ENCODE measurements at places on chromosomes 2 and 18. TPM values are rescaled to one million over a fixed set of nuclear protein-coding genes. Genes with fewer than 3 reads are reported as not detected.
A peak's percentile ranks its signal among the peaks of the same experiment; 100 is the strongest.

DNA sequence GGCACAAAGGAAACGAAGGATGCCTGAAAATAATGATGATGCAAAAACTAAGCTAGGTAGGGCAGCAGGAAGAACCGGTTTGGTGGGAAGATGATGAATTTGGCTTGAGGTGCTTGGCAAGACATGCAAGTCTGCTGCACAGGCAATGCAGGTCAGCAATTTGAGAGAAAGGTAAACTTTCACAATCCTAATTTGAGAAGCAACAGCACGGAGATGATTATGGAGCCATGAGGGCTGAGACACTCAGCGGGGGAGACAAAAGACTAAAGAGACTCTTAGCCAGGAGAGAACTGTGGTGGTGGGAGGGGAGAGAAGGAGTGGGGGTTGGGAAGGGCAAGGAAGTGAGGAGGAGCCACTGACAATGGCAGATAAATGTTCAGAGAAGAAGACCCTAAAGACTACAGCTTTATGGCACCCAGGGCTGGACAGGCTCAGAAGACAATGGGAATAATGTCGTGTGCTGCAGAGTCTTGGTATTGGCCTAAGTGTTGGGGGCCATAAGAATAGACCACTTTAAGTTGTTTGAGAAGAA, 19.4 kb upstream of the RNF149 start:
- DNase-seq: no peak
- H3K4me3 ChIP-seq: no peak overlapping the region
- H3K27me3 ChIP-seq: no peaks in the 10 kb centered on the region
- H3K36me3 ChIP-seq: no peaks in the 10 kb centered on the region

GRCh38 chr2:177053038-177053437, 159.6 kb upstream of the HNRNPA3 start:
- H3K36me3 ChIP-seq: no peaks in the 10 kb centered on the region
- H3K27me3 ChIP-seq: no peaks in the 10 kb centered on the region
- no peak for DNase-seq
- no peaks in the 10 kb centered on the region for H3K4me1 ChIP-seq

DNA sequence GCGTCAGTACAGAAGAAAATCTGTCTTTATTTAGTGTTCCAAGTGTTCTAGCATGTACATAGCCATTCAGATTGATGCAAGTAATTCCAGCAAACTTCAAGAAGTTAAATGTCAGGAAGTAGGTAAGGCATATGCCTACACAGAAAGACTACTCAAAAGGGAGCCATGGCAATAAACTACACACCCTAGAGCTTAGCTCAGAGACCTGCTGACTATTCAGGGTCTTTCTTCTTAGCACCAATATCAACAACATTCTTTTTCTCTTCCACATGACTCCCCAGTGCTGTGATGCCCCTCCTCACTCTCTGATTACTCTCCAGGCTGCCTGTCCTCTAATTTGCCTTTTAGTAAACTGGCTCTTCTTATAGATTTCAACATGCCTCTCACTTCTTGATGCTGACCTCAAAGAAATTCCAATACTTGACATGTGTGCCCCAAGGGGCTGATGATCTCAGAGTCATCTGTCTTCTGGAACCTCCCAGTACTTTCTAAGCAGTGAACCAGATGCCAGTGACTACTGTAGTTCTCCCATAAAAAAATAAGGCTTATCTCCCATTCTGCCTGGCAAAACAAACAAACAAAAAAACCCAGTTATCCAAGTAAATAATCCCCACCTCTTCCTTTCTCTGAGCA, 909.2 kb upstream of the FANCL start:
- H3K4me3 ChIP-seq: no peak overlapping the region
- no peaks in the 10 kb centered on the region for H3K36me3 ChIP-seq
- DNase-seq: no peak

DNA sequence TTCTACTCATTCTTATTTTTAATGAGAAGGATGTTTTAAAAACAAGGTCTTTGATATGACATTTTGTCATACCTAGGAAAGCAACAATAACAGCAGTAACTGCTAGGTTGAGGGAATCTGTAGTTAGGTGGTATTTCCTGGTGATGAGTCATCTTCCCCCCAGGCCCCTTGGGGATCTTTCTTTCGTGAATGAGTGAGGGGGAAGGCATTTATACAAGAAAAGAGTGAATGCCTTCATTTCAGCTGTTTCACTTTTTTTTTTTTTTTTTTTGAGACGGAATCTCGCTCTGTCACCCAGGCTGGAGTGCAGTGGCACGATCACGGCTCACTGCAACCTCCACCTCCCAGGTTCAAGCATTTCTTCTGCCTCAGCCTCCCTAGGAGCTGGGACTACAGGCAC, 108.6 kb downstream of the MAP4K4 start:
- H3K36me3 ChIP-seq: no peaks in the 10 kb centered on the region
- no peak overlapping the region for H3K4me3 ChIP-seq
- DNase-seq: no peak
- H3K4me1 ChIP-seq: peaks cover 33% of the 10 kb centered on the region
- no peaks in the 10 kb centered on the region for H3K27me3 ChIP-seq

DNA sequence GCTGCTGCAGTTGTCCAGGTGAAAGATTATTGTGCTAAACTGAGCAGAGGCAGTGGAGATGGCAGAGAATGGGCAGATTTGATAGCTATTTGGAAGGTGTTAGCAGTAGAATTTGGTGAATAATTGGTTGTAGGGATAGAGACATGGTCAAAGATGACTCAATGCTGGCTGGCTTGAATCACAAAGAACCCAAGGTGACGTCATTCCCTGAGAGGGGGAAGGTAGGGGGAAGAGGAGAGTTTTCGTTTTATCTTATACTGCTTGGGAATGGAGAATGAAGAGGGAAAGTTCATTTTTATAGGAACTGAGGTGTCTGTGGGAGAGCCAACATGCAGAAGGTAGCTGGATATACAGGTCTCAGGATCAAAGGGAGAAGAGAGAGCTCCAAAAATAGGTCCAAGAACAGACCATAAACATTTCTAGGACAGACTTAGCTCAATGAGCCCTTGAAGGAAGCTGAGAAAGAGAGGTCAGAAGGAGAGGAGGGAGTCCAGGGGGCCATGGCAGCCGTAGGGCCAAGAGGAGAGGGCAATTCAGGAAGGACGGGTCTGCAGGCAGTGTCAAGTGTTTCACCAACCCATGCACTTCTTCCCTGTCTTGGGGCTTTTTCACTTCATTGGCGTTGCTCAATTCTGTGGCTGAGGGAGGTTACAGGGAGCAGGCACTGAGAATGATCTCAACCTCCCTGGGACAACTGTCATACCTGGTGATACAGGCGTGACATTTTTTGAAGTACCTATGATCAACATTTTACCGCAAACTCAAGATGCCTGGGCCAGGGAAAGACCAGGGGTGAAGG, 281.3 kb downstream of the TDRD15 start:
- H3K27ac ChIP-seq: no peak overlapping the region
- no peak for DNase-seq
- no peaks in the 10 kb centered on the region for H3K27me3 ChIP-seq
- no peaks in the 10 kb centered on the region for H3K4me1 ChIP-seq

DNA sequence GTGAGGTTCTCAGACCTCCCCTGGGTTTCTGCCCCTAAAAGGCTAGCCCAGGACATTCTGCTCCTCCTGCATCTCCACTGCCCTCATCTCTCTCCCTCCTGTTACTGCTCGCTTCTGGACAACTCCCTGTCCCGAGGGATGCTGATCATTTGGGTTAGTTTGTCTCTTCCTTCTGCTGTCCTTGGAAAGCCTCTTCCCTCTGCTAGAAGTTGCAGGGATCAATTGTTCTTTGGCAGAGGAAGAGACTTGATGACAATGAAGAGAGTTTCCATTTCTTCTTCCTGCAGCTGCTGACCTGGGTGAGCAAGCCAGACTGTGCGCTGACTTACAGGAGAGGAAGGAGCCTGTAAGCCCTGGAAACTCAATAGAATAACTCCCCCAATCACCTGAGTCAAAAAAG, 68.9 kb downstream of the RDH14 start:
- DNase-seq: no peak
- no peaks in the 10 kb centered on the region for H3K27me3 ChIP-seq
- H3K4me1 ChIP-seq: peaks cover 4% of the 10 kb centered on the region

DNA sequence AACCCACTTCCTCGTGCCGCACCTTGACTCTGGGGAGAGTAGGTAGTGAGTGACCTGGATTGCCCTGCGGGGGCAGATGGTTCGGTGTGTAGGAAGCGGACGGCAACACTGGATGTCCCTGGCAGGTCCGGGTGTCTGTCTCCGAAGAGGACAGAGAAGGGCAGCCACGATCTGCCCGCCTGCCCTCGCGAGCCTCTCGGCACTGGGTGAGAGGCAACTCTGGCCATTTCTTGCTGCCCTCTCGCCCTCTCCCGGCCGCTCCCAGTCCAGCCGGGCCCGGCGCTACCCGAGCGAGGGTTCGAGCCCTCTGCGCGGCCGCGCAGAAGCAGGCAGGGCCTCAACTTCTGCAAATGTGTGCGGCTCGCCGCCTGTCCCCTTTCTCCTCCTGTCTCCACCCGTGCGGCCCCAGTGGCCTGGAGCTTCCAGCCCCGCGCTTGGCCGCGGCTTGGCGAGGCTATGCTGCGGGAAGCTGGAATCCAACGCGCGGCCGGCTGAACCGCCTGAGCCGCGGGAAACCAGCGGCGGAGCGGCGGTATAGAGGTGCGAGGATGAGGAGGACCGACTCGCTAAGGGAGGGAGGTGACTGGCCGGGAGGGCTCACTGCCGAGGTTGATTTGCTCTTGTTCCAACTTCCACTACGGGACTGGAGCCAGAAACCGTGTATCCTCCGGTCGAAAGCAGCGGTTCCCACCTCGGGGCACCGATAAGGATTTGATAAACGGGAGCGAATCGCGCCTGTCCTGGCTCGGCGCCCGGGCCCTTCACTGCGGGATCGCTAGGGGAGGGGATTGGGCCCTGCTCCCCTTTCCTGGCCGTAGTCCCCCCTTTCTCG, 1.5 kb downstream of the EPAS1 start:
- no peak for DNase-seq
- no peaks in the 10 kb centered on the region for H3K27me3 ChIP-seq
- H3K4me1 ChIP-seq: peaks cover 19% of the 10 kb centered on the region
- H3K36me3 ChIP-seq: no peaks in the 10 kb centered on the region
- peak overlapping the region; percentile 98 for H3K27ac ChIP-seq

- no peak overlapping the region for H3K27ac ChIP-seq
- no peak for DNase-seq
- no peak overlapping the region for H3K4me3 ChIP-seq
- H3K36me3 ChIP-seq: no peaks in the 10 kb centered on the region
These were observed 90.9 kb upstream of the STK39 start for GRCh38 chr2:168338292-168338691.

GRCh38 chr2:231532756-231533035, 2.5 kb upstream of the NMUR1 start:
- H3K36me3 ChIP-seq: no peaks in the 10 kb centered on the region
- H3K27me3 ChIP-seq: peaks cover 7% of the 10 kb centered on the region
- no peak overlapping the region for H3K27ac ChIP-seq

GRCh38 chr2:134245340-134245984, 8.4 kb upstream of the MGAT5 start:
- peak; percentile 58 for DNase-seq
- no peak overlapping the region for H3K4me3 ChIP-seq
- H3K27ac ChIP-seq: no peak overlapping the region
- no peaks in the 10 kb centered on the region for H3K36me3 ChIP-seq

DNA sequence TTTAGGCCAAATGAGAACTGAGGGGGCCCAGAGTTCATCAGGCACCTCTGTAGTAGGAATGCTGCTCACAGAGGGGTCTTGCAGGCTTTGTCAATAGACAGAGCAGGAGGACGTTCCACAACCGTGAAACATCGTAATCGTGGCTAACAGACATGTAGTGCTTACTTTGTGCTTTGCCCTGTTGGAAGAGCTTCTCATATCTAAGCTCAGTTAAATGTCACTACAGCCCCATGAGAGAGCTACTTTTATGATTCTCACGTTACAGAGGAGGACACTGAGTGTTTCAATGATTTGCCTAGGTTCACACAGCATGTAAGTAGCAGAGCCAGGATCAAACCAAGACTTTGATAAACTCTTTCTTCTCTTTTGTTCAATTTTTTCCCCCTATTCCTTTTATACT, 136.6 kb downstream of the MYCN start:
- H3K36me3 ChIP-seq: no peaks in the 10 kb centered on the region
- no peak overlapping the region for H3K4me3 ChIP-seq
- H3K4me1 ChIP-seq: no peaks in the 10 kb centered on the region
- H3K27ac ChIP-seq: no peak overlapping the region
- no peak for DNase-seq

GRCh38 chr18:59744271-59744721, 47.1 kb upstream of the CCBE1 start:
- DNase-seq: no peak
- H3K27me3 ChIP-seq: no peaks in the 10 kb centered on the region
- H3K36me3 ChIP-seq: no peaks in the 10 kb centered on the region

GRCh38 chr2:99857867-99858444, 284.4 kb downstream of the AFF3 start:
- H3K27ac ChIP-seq: no peak overlapping the region
- no peak overlapping the region for H3K4me3 ChIP-seq
- H3K36me3 ChIP-seq: no peaks in the 10 kb centered on the region
- H3K4me1 ChIP-seq: no peaks in the 10 kb centered on the region
- no peak for DNase-seq

DNA sequence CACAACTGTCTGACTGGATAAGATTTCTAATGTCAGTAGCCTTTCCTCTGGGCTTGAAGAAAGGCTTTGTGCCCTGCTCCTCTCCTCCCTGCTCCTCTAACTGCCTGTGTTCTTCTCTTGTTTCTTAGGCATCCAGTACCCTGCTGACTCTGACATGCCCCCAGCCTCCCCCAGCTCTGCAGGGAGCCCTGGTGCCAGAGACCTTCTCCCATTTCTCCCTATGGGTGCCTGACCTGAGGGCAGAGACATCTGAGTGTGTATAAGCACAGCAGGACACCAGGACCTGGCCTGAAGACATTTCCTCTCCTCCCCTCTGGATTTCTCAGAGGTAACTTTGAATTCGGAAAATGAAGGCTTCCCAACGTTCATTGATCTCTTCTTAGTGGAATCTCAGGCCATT, 23.6 kb downstream of the RNF144A start:
- H3K4me1 ChIP-seq: peaks cover 38% of the 10 kb centered on the region
- no peaks in the 10 kb centered on the region for H3K27me3 ChIP-seq
- H3K4me3 ChIP-seq: no peak overlapping the region
- DNase-seq: no peak
- H3K36me3 ChIP-seq: no peaks in the 10 kb centered on the region
- no peak overlapping the region for H3K27ac ChIP-seq

DNA sequence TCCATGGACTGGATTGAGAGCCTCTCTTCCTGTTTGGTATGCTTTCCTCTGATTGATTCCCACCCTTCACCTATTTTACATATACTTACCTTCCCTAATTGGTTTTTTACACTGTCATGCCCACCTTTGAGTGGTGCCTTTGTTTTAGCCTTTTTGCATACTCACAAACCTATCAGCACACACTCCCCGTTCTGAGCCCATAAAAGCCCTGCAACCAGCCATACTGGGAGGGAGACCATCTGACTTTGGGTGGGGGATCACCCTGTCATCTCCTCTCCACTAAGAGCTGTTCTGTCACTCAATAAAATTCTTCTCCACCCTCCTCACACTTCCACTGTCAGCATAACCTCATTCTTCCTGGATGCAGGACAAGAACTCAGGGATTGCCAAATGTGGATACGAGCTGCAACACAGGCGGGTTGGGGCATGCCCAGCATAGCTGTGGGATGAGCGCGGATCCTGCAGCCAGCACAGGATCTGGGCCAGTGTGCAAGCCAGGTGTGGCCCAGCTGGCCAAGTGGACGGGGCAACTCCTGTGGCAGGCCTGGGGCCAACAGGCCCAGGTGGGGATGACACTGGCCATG, 9.4 kb upstream of the MOB1A start:
- peak; percentile 73 for DNase-seq
- no peak overlapping the region for H3K27ac ChIP-seq
- H3K36me3 ChIP-seq: no peaks in the 10 kb centered on the region

Gene PCARE
- not detected for total RNA-seq

Gene C18orf54
- total RNA-seq: 0.26 TPM

Gene ARHGAP25
- 1.9 TPM for total RNA-seq

Gene UGT1A10
- not detected for total RNA-seq

Gene CNTNAP5
- not detected for total RNA-seq

Gene OR6B2
- total RNA-seq: not detected

Gene SNTG2
- total RNA-seq: 0.55 TPM

Gene TM4SF20
- not detected for total RNA-seq

Gene PPP1R1C
- not detected for total RNA-seq

Gene CTAGE1
- total RNA-seq: not detected
